ENCODE measurements at places on chromosomes 5 and 9. TPM values are rescaled to one million over a fixed set of nuclear protein-coding genes. Genes with fewer than 3 reads are reported as not detected.

- no peak for DNase-seq
These were observed 11.8 kb downstream of the RAB24 start for GRCh38 chr5:177291735-177292134.

MRNIP gene
- 36.5 TPM for polyA plus RNA-seq

- DNase-seq, result no peak
These were observed at the start of gene AK1 for GRCh38 chr9:127877566-127877998. AK1 (minus strand) TSS chr9:127877675; CDS start chr9:127874617, 3,058 bp downstream.

GRCh38 chr9:33092634-33093033 lies 16.2 kb upstream of the SMU1 start:
- DNase-seq, result no peak
